Kidney tubule cell (primary cell): ENCODE measurements at places on chromosomes 7 and 10.

GRCh38 chr10:93516006-93516380 is 19.6 kb downstream of the CEP55 start:
- no peak for DNase-seq

- DNase-seq = no peak
Observed at GRCh38 chr7:98616381-98617050, 569 bp upstream of the NPTX2 start.

DNA sequence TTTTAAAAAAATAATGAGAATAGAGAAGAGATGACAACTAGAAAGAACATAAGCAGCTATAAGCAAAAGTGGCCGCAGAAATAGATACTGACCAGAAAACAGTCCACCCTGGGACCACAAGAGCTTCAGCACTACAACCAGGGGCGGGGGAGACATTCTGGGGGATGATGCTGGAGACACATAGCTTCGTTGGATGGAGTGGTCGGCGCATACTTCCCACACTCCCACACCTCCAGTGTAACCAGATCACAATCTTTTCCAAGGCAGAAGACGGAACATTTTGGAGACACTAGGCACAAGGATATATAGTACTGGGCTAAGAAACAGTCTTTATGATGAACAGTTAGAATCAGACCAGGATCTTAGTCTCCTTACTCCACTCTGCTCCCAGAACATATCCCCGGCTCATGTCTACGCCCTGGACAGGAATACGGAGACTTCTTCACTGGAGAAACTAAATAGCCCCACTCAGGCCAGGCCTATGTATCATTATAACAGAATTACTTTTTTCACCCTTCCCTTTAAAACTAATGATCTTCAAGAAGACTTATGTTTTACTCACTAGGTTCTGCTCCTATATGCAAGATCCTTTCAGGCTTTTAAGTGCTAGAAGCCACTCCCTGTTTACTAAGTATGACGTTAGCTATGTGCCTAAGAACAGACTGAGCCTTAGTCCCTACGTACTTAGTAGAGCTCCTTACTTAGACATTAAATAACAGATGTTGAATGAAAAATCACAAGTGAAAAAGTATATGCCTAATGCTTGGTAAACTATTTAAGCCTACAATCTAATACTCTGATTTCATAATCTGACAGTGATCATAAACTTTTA is 169.6 kb downstream of the SRPK2 start:
- peak; percentile 30 for DNase-seq

DNA sequence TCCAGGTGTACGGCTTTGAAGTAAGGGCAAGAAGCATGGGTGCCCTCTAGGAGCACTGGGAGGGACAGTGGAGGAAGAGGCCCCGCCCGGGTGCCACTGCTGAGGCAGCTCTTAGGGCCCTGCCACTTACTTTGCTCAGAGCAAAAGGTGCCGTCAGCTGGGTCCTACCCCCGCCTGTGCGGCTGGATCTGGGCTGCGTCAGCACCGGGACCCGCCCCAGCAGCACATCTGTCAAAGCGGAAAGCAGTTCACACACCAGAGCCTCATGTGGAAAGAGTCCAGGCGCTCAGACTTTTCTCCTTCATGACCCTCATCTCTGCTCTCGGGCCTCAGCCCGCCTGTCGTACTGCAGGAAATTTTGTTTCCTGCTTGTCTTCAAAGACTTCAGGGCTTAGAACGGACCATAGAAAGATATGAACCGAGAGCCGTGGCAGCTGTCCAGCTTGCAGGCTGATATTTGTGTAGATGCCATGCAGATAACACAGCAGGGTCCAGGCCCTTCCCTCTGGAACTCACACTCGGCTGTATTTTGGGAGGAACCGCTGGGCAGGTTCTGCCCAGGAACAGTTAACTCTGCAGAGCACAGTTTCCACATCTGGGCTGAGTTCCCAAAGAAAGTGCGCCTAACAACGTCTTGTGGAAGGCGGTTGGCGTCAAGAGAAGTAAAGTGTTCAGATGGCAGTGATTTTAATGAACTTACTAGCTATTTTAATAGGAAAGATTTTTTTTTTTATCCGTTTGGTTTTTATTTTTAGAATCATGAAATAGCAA is 44.3 kb upstream of the PRKAR1B start:
- DNase-seq = peak; percentile 89

- DNase-seq = no peak
Observed at GRCh38 chr10:4701016-4701415, 125.0 kb upstream of the AKR1E2 start.

DNA sequence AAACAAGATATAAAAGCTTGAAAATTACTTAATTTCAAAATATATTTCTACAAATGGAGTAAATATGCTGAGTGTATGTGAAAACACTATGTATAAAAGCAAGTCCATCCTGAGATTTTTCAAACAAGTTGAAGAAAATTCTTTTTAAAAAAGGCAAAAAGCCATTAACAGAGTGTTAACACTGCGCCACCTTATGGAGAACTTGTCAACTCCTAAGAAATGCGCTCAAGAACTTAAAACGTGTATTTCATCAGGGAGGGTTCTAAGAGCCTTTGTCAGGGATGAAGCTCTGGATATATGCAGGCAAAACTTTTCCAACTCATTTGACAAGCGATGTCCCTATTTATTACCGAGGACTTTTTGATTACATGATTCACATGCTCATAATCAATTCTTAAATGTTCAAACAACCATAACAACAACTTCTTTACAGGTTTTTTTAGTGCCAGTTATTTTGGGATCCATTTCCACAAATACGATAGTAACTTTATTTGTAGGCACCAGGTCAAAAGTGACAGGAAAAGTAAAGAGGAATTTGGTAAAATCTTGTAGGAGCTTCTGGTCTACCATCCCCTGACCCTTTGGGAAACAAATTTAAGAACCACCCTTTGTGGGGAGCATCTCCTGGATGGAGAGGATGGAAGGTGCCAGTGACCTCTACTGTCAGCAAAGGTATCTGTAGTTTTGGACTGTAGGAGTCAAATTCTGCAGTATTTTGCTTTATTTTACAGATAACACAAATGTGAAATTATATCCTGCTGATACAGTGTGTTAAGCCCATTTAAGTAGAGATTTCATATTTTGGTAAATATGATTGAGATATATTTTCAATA is 23.2 kb downstream of the CALCR start:
- peak; percentile 37 for DNase-seq
